ENCODE measurements at places on chromosomes 7 and 10.
A peak's percentile ranks its signal among the peaks of the same experiment; 100 is the strongest.

DNA sequence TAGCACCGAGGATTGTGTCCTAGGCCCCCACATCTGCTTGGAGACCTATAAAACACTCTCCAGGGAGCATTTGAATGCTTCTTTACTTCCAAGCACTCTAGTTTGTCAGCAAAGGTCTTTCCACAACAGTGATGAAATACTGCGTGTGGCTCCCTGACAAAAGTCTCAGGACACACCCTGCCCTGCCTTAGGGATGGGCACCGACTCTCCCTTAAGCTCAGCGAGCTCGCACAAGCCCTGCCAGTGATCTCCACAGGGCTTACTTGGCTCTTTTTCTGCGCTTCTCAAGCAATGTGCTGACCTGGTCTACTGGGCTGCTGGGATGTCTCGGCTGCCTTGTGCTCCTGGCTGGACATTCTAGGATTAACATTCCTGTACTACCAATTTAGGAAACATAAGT is 84.3 kb upstream of the MPP7 start:
- DNase-seq = no peak

DNA sequence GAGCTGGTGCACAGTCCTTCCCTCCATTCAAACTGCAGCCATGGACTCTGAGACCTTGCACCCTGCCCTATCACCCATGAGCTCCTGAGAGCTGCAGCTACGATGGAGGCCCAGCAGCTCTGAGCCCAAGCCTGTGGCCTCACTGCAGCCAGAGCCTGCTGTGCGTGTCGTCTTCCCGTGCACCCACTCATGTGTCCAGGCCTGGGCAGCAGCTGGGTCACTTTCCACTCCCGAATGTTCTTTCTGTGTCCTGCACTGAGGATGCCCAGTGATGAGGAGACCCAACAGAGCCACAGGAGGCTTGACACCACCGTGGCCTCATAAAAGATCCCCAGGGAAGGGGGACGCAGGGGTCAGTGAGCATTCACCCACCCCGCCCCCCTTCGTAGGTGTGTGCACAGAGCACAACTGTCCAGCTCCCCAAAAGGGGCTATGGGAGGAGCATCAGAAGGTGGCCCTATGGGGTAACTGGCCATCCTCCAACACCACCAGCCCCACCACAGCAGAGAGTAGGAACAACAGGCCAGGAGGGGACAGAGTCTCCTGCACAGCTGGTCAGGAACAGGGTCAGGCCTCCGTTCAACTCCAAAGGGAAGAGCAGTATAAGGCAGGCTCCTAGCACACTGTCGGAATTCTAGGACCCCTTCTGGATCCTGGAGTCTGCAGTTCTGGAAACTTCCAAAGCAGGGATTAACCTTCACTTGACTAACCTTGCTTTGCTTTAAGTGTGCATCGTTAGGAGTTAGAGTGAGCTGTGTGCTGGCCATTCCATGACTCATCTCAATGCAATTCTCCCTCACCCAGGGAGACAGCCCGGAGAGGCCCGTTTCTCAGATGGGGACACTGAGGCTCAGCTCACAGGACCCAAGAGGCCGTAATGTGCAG is 52.6 kb downstream of the RASGEF1A start:
- no peak for DNase-seq

DNA sequence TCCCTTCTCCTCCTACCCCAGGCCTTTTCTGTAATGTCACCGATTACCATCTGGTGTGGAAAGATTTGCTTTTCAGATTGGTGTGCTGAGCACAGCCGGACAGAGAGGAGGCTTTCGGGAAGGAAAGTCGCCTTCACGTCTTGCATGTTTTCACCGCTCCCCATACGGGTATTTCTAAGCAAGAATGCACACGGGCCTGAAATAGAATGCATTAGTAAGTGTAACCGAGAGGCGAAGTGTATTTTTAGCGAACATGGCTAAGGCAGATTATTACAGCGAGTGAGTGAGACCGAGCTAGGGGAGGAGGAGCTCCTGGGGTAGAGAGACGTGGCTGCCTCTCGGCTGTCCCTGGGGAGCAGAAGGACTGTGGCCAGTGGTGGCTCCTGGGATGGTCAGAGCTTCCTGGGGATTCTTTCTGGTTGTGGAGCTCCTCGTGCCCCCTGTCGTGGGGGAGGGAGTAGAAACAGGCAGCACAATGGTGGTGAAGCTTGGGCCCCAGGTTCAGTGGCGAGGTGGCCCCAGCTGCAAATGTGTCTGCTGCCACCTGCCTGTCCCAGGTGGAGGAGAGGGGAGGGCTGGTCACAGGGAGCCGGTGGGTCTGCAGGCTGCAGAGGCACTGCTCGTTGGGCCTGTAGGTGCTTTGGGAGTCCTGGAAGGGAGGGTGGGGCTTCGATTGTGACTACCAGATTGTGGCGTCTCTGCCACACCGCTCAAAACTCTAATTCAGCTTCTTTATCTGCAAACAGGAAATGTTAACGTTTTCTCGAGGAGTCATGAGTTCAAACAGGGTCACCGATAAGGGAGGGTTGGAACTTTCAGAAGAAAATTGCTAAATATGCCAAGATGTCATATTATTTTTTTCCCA is 135.8 kb downstream of the CAMK1D start:
- DNase-seq = no peak

- DNase-seq = no peak
These were observed 196.8 kb downstream of the REEP3 start for GRCh38 chr10:63718006-63718405.

- no peak for DNase-seq
These were observed 30.6 kb upstream of the PRKCQ start for GRCh38 chr10:6610647-6611046.

DNA sequence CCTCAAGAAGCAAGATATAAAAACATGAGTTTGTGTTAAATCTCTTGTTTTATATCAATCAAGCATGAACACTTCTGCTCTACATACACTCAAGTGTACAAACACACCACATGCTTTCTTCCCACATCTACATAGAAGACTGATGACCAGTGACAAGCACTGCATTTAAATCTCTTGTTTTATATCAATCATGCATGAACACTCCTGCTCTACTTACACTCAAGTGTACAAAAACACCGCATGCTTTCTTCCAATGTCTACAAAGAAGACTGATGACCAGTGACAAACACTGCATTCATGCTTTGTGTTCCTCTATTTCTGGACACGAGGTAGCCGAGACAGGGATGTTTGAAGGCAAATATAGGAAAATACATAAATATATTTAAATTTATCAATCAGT is 642.0 kb upstream of the PFKP start:
- DNase-seq = no peak

DNA sequence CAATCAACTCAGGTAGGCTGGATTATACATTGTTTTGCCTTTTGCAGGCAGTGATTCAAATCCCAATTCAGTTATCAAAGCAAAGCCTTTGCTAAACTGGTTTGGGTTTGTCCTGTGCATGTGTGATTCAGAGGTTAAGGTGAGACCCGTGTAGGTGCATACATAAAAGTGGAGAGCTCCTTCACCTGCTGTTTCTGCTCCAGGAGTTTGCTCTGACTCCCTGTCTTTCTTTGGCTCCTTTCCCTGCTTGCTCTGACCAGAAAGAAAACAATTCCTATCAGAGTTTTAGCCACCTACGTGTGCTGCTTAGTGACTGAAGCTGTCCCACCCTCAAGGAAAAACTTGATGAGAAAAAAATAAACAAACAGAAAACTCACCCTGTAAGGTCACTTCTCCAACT is 101.1 kb downstream of the TPST1 start:
- DNase-seq = peak; percentile 44

- no peak for DNase-seq
These were observed 79.8 kb downstream of the EPDR1 start for GRCh38 chr7:38000272-38000671.

DNA sequence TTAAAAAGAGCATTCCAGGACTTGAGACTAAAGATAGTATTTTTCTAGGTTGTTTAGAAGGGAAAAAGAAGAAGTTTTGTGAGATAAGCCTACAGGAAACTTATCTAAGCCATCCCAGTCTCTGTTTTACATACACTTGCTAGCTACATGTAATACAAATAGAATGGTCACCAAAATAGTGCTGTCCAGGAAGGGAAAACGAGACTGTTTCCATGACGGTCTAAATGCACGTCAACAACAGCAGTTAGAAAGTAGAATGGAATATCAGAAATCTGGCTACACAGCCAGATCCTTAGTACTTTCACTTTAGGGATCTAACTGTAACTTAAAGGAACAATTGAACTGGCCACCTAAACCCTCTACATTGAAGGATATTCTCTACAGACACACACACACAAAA is 117.6 kb downstream of the TSPAN12 start:
- no peak for DNase-seq

DNA sequence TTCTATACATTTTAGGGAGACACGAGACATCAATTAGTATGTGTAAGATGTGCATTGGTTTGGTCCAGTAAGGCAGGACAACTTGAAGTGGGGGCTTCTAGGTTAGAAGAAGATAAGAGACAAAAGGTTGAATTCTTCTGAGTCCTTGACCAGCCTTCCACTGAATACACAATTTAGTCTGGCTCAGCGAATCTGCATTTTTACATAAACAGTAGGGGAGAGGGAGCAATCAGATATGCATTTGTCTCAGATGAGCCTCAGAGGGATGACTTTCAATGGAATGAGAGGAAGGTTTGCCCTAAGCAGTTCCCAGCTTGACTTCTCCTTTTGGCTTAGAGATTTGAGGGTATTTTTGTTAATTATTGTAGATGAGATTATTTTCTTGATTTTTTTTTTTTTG is 20.0 kb upstream of the C10orf90 start:
- no peak for DNase-seq

DNA sequence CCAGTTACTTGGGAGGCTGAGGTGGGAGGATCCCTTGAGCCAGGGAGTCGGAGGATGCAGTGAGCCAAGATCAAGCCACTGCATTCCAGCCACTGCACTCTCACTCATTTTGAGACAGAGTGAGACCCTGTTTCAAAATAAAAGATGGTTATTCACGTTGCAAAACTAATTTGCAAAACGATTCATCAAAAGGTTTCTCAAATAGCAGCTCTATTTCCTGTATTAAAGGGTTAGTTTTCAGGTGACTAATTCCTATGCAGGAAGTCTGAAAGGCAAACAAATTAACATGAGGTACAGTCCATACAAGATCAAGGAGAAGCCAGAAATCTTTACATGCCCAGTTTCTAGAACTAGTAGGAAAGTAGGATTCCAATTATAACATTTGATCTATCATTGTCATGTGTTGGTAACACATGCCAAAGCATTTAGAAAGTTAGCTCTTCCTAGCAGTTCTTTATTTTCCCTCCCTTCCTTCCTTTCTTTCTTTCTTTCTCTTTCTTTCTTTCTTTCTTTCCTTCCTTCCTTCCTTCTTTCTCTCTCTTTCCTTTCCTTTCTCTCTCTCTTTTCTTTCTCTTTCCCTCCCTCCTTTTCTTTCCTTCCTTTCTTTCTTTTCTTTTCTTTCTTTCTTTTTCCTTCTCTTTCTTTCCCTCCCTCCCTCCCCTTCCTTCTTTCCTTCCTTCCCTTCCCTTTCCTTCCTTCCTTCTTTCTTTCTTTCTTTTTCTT is 49.3 kb downstream of the DENND2A start:
- no peak for DNase-seq

DNA sequence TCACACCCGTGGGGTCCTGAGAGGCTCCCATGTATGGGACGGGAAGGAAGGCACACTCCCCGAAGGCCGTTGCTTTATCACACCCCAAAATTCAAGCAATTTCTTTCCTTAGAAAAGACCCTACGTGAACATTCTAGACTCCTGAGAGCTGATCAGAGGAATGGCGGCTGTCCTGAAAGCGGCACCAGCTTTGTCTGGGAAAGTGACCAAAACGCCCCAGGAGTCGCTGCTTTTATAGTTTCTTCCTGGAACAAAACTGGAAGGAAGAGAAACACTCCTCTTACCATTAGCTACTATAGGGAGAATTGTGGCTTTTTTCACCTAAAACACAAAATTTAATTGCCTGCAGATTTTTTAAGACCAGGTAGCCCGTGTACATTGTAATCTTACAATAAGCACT is 261.8 kb upstream of the RNF32 start:
- no peak for DNase-seq

DNA sequence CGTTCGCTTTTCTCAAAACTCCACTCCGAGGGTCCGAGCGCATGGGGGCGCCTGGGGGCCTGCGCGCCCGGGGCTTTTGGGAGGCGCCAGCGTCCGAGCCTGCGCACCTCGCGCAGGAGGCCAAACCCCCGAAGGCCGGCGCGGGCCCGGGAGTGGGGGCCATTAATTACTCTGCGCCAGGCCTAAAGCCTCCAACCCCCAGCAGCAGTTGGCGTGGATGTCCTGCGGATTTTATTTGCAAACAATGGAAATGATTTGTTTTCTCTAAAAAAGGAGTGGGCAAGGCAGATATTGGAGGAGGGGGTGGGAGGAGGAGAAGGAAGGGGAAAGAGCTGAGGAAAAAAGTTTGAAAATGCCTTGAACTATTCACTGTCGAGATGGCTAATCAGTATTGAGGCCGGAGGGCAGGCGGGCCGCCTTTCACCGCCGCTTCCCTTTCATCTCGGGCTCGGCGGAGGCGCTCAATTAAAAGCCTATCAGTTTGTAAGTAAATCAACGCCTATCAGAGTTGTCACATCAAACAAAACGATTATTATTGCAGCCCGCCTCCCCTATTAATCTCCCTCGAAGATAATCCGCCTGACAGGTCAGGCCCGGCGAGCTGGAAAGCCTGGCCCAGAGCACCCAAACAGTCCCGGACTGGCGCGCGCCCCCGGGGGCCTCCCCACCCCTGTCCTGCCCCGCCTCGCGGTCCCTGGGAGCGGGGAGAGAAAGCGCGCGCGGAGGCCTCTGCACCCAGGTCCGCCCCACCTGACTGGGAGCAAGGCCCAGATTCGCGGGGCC is 3.4 kb upstream of the ZNF503 start:
- no peak for DNase-seq

DNA sequence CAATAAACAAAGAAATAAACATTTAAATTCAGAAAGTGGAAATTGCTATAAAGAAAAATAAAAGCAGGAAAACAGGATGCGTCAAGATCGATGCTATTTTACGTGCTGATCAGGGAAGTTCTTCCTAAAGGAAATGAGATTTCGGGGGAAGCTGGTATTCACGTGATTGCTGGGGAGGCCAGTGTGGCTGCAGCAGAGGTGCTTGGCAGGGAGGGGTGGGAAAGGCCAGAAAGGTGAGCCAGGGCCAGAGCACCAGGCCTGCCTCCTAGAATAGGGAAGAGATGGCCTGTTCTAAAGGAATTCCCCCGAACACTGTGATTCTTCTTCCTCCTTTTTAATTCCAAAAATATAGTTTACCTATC is 923 bp upstream of the CREB3L2 start:
- no peak for DNase-seq

GRCh38 chr7:127665922-127666321 is 13.9 kb downstream of the SND1 start:
- no peak for DNase-seq

Measured in epithelial cell of prostate (primary cell).